ENCODE measurements at places on chromosomes 7 and 10.
A peak's percentile ranks its signal among the peaks of the same experiment; 100 is the strongest.

DNA sequence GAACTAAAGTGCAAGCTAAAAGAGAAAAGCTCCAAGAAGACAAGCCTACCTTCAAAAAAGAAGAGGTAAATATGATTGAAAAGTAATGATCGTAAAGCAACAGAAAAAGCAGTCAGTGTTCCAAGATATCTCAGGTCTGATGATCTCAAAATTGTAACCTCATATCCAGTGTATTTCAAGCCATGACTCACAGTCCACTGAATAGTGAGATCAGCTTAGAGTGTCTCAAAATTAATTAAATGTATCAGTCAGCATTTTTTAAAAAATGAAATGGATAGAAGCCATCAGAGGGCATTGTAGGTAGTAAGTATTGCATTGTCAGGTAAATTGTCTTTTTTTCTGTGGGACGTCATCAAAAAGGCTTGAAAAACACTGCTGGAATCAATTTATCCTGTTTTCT lies 50.6 kb upstream of the AGBL3 start:
- DNase-seq = no peak

DNA sequence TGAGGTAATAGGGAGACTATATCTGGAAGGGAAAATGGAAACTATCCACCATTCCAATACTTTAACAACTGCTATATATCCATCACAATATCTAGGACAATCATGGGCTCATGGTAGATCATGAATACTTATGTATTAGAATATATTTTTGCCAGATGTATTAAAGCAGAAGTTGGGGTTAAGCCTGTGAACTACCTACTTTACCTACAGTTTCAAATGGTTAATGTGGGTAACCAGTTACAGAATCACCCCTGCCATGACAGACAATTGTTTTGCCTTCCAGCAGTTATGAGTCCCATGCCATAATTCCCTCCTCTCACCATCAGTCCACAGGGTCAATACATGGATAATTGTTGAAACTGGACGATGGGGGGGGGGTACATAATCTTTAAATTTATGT lies 29.9 kb upstream of the RAPGEF5 start:
- DNase-seq = no peak

DNA sequence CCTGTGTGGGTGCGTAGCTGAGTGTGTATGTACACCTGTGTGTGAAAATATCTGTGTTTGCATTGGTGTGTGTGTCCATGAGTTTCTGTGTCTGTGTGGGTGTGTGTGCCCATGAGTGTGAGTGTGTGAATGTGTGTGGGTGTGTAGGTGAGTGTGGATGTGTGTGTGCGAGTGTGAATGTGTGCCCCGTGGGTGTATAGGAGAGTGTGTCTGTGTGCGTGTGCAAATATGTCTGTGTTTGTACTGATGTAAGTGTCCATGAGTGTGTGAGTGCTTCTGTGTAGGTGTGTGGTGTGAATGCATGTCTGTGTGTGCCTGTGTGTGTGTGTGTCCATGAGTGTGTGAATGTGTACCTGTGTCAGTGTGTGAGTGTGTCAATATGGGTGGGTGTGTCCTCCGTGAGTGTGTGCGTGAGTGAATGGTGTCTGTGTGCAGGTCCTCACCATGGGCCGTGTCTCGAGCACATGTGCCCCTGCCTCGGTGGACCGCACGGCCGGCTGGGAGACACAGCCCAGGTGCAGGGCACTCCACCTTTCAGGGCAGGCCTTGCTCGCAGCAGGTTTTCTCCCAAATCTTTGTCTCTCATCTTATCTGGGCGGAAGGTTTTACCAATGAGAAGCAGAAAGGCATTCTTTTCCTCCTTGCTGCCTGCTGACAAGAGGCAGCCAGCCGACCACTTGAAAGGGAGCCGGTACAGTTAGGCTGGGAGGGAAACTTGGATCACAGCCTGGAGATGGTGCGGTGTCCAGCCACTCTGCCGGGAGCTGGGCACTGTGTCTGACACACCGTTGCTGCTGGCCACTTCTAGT lies 107.1 kb upstream of the FAM20C start:
- DNase-seq = no peak

DNA sequence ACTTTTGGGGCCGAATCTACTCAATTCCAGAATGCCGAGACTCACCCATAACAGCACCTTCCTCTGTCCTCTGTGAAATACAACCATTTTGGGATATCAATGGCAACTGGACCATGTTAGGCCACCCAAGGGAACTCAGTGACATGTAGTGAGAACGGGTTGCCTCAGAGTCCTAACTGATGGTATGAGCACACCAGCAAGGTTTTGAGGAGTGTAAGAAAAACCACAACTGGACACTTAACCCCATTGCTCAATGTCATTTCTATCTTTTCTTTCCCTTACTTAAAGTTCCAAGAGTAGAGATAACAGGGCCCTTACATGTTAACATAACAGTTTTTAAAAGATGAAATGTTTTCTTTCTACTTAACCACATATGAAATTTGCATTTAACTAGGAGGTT lies 67.1 kb downstream of the TNS3 start:
- DNase-seq = no peak

DNA sequence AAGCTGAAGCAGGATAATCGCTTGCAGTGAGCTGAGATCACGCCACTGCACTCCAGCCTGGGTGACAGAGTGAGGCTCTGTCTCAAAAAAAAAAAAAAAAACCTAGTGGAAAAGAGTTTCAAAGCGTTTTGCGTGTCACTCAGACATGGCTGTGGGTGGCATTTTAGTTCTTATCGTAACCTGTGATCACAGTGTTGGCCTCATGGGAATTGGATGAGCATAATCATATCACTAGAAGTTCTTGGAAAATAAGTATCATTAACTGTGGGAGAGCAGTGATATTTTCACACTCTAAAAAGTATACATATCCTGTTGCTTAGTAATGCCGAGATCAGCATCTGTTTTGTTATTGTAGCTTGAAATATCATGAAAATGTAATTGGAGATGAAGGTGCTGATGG lies 92.6 kb downstream of the CREM start:
- no peak for DNase-seq

DNA sequence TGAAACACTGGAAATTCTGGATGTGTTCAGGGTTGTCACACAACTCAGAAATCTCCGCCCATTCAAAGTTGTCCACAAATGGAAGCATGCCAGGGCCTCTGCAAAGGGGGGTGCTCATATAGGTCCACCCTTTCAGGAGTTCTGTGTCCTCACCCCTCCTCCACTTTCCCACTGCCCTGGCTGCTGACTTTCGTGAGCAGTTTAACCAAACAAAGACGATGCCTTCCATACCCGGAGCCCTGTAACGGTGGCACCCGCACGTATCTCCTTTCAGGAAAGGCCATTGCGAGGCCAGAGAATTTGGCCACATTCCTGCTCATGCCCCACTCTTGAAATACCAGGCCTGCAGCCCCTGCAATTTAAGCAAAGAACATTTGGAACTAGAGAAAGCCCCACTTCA lies 1.4 kb downstream of the CPXM2 start:
- no peak for DNase-seq

- no peak for DNase-seq
These were observed 718.3 kb downstream of the GRID1 start for GRCh38 chr10:85648279-85648754.

DNA sequence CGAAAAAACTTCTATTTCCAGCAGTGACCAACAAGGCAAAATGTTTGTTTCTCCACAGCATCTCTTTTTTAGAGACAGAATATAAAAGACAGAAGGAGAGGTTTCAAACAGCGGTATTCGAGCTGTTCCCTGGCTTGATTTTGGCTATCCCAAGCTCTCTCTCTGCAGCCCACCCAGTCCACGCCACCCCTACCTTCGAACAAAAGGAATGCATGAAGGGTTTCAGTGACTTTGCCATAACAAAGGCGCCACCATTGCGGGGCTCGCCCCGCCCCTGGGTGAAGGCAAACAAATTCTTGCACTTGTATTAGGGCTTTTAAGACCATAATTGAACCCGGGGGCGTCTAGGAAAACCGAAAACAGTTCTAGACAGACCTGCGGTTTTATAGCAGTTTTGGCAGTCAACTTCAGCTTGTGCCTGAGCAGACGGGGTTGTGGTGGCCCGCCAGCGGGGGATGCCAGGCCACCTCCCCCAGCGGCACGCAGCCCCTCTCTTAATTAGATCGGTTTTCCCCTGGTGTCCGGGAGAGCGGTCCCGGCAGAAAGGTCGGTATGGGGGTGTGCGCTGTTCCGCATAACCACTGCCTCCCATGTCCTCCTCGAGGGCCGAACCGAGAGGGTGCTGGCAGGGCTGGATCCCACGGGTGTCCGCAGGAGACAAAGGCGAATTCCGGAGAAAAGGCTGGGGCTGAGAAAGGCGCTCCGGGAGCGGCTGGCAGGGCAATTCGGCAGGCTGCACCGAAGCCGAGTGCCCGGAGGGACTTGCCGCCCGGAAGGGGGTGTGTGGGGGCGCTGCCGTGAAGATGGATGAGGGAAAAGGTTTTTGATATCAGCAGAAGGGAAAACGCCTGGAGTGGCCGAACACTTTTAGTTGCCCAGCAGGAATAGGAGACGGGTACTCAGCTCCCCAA lies 2.7 kb upstream of the HOXA11 start:
- peak; percentile 94 for DNase-seq

All from HAP-1 (cell line).